Lower leg skin (tissue), 4 donors: ENCODE measurements at places on chromosomes 1 and 21.

GRCh38 chr1:68010090-68010489, 40.3 kb downstream of the DIRAS3 start:
- no peak for DNase-seq

GRCh38 chr1:69567652-69568420, at the start of gene LRRC7:
TSS of gene LRRC7 (plus strand) at chr1:69567922. CDS start at chr1:69568640, 718 bp downstream.
- peak; percentile 76 for DNase-seq

DNA sequence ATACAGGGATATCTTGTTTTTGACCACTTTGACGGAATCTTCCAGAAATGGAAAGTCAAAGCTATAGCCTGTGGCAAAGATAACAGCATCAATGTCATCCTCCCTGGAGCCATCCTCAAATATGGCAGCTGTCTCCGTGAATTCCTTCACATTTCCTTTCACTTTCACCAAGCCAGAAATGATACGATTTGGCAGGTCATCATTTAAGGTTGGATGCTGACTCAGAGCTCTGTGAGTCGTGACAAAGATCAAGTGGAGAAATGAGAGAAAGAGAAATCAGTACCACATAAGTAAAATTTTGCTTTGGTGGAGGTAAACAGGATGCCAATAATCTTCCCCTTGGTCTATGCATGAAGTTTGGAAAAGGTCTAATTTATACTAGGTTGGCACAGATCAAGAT, 23.9 kb downstream of the FMO5 start:
- DNase-seq: no peak

DNA sequence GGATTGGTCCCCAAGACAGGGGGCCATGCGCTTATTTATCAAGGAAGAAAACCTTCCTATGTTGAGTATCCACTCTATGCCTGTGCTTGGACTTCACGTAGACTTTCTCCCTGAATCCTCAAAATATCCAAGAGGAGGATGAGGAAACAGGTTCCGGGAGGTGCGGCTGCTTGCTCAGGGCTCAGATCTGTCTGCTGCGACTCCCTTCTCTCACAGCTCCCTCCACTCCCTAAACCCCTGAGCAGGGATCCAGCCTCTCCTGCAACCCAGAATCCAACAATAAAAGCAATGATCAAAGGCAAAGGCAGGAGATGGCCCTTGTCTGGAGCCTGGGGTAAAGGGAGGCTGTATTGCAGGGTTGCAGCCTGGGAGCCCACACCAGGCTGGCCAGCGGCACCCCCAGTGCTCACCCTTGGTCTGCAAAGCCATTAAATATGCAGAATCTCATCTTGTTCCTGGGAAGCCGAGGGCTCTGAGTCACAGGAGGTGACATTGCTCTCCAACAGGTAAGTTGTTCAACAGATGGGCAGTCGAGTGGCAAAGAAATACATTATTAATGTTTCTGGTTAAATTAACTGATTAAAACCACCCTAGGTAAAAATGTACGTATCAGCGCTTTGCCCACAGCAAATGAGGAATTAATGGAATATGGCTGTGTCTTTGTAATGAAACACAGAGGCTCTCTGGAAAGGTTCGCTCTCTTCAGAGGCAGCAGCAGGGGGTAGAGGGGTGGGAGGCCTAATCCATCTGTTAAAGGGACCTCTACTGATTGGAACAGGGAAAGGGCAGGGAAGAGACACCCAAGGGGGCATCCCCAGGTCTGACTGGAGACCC, 111.5 kb downstream of the GRIK3 start:
- DNase-seq: no peak

- peak; percentile 91 for DNase-seq
These were observed 52.1 kb downstream of the GPR161 start for GRCh38 chr1:168084396-168085231.

DNA sequence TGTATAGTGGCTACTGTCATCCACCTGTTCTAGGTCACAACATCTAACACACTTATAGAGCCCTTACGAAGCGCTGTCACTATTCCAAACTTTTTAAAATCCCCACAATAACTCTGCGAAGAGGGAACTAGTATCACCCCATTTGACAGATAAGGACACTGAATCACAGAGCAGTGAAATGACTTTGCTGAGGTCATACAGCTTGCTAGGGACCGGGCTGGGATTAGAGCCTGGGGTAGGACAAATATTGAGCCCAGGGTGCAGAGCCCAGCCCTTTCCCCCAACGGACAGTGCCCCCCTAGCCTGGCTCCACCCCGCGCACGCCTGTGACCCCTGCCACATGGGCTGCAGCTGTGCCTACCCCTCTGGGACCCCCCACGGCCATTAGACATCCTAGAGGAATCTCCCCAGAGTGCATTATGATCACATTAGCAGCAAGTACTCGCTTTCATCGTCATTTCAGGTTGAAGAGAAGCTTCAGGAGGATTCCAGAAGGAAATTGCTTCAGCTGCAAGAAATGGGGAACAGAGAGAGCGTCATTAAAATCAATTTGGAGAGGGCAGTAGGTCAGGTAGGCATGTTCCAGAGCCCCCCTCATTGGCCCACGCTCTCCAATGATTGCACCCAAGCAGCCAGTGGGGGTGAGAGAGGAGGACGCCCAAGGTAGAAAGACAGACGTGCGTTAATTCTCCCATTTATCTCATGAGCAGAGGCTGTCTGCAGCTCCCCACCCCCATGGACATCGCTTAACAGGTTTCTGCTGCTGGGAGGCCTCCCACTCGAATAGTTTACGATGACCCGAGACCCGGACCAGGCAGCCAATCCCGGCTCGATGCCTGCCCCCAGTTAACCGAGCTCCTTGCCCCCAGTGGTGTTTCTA, 77.2 kb downstream of the FHAD1 start:
- DNase-seq: no peak

DNA sequence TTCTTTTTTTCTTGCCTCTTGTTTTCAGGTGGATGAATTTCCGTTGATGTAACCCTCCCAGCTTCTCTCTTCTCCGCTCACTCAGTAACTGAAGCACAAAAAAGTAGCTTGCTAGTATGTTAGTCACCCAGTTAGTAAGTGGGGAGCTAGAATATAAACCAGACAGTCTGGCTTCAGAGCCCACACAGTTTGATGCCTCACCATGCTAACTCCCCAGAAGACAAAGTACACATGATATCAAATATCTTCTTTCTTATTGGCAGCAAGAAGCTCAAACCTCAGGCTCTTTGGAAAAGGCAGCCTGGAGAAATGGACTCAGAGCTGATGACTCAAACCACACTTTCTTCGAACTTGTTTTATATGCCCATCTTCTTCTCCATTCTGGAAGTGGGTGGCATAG, 187.5 kb upstream of the PLXNA2 start:
- DNase-seq: no peak

DNA sequence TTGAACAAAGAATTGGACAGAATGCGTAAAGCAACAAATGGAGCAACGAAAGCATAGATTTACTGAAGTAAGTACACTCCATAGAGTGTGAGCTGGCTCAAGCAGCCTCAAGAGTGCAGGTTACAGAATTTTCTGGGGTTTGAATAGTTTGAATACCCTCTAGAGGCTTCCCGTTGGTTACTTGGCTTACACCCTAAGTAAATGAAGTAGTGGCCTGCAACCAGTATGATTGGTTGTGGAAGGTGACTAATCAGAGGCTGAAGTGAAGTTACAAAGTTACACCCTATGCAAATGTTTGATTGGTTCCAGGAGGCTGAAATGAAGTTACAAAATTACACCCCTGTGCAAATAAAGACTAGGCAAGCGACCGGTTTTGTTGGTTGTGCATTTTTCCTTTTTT, 10.9 kb downstream of the TCEANC2 start:
- no peak for DNase-seq

DNA sequence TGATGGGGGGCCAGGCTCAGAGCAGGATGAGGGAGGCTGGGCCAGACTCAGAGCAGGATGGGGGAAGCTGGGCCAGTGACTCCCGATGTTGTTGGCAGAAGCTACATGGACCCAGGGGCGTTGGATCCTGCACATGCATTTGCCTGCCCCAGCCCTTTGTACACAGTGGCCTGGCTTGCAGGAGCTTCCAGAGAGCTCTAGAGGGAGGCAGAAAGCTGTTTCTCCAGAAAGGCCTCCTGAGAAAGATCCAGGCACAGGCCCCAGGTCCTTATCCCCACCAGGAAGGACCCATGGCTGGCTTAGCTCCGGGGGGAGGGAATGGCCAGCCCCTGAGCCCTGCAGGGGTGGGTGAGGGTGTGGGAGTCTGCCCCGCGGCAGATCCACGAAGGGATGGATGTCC, 106.6 kb upstream of the ACTRT2 start:
- no peak for DNase-seq

DNA sequence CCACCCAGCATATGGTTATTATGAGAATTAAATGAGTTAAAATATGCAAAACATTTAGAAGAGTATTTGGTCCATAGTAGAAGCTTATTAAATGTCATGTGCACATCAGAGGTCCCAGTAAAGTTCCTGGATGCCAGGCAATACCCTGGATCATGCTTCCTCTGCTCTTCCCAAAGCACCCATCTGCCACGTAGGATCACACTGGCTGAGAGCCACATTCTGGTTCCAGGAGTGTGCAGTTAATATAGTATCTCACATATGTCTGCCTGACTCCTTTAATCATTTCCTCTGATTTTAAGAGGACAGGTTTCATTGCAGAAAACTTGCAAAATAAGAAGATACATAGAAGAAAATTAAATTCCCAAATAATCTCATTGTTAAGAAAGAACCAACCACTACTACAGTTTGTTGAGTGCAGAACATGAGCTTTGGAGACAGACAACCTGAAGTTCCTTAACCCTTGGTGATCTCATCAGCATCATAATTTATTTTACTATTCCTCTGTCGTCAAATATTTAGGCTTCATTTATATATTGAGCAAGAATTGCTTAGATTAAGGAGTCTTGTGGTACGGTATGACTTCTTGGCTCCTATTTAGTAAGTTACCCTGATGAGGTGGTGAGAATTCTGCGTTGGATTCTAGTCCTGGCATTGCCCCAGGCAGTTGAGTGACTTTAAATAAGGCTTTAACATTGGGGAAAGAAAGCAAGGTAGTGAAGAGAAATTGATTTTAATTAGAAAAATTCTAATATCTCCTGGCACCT, 12.3 kb downstream of the SGIP1 start:
- DNase-seq: no peak

GRCh38 chr1:93605026-93605568, 76.5 kb downstream of the BCAR3 start:
- DNase-seq: peak; percentile 53

DNA sequence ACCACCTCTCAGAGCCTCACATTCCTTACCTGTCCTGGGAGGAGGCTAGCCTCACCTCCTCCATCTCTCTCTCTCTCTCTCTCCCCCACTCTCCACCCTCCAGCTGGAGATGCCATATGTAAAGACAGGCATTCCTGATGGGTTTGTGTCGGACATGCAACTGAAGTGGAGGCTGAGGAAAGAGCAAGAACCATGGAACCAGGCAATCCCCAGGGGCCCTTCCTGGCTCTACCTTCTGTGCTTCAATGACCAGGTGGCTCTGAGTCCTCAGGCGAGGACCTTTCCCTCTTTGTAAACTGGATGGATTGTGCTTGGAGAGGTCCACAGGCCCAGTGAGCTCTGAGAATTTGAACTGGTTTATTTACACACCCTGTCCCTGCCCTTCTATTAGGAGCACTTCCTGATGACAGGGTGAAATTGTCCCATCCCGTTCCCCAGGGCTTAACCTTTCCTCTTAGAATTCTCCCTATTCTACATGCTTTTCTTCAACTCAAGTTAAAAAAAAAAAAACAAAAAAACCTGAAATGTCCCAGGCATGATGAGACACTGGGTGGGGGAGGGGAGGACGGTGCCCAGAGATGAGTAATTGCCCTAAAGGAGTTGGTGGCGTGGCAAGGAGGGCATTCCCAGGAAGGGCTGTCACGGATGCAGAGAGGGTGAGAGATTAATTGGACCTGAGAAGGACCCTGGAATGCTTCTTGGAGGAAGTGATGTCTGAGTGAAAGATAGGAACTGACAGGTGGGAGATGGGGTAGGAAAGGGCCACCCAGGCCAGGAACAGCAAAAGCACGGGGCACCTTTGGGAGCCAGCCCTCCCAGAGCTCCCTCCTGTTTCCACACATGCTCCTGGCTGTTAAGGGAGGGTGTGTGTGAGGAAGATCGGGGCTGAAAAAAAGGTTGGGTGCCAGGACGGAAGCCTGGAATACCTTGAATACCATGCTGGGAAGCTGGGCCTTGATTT, 50.2 kb upstream of the WASF2 start:
- no peak for DNase-seq

DNA sequence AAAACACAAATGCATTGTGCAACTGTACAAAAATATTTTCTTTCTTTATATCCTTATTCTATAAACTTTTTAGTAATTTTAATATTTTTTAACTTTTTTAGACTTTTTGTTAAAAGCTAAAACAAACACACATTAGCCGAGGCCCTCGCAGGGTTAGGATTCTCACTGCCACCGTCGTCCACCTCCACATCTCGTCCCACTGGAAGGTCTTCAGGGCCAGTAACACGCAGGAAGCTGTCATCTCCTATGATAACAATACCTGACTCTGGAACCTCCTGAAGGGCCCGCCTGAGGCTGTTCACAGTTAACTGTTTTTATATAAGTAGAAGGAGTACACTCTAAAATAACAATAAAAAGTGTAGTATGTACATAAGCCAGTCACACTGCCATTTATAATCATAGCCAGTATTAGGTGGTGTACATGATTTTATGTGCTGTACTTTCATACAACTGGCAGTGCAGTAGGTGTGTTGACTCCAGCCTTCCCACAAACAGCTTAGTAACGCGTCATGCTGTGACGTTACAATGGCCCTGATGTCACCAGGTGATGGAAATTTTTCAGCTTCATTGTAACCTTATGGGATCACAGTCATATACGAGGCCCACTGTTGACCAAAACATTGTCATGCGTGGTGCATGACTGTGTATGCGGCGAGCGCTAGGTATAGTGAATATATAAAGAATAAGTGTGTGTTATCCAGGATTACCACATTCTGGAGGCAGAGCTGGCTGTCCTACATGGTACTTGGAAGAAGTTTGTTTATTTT, 8.8 kb downstream of the TFF2 start:
- no peak for DNase-seq

DNA sequence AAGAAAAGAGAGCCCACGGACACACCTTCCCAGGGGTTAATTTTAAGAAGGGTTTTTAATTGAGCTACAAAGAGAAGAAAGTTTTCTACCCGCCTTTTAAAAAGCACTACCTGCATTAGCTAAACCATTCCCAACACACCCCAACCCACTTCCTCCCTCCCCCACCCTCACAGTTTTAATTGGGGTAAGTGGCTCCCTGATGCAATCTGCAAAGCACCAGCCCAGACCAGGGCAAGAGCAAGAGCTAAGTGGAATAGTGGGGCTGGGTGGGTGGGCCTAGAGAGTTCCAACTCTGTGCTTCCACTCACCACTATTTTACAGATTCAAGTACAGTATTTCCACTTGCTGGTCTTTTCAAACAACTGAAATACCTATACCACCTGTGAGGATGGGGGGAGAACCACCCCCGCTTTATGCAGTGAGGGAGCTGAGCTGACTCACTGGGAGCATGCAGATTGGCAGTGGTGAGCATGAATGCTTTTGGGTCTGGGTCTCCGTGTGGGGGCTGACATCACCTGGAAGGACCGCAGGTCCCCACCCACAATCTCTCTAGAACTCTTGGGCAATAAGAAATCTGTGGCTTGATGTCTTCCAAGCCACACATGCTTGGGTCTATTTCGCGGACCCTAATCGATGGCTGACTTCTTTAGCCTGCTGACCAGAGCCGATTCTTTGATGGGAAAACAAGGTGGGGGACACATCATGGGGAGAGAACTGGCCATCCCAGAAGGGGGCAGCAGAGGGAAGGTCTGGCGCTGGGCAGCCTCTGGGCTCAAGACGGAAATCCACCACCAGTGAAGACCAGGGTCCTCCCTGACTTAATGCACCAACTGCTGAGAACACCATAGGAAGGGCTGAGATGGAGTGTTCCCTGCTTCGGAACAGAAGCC, 95.5 kb downstream of the SSBP3 start:
- no peak for DNase-seq

- DNase-seq: no peak
These were observed 69.0 kb upstream of the SPAG17 start for GRCh38 chr1:118254001-118254400.
